Activated CD4-positive, alpha-beta T cell treated with anti-CD3 and anti-CD28 coated beads for 4 hours (primary cell): ENCODE measurements at places on chromosomes 1 and 21.

DNA sequence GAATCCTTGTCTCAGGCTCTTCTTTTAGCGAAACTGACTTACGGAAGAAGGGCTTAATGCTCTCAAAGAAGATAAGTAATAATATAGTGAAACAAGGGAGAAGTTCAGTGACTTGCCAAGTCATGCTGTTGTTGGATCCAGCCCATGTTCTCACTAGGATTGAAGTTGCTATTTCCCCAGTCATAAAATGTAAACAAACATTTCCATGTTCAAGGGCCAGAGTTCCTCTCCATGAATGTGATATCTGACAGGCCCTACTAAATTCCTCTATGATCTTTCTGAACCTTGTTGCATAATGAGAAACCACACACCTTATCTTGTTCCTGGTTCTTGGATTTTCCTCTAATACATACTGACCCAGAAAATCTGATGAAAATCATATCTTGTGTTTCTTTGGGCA, 876.5 kb upstream of the B3GALT2 start:
- DNase-seq, result no peak

DNA sequence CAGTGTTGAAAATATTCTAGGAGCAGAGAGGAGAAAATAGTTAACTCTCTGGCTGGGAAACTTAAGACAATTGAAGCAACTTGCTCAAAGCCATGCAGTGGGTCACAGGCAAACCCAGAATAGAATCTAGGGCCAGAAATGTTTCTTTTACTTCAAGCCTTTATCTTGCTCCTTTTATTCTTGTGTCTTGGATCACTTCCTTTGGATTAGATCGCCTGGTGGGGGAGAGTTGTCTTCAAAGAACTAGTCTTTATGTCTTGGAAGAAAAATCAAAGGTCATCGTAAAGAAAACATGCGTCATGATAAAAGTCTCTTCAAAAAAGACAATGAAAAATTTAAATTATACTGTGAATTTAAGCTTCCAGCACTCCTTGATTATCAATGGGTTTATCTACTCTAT, 493.6 kb upstream of the USP24 start:
- no peak for DNase-seq

DNA sequence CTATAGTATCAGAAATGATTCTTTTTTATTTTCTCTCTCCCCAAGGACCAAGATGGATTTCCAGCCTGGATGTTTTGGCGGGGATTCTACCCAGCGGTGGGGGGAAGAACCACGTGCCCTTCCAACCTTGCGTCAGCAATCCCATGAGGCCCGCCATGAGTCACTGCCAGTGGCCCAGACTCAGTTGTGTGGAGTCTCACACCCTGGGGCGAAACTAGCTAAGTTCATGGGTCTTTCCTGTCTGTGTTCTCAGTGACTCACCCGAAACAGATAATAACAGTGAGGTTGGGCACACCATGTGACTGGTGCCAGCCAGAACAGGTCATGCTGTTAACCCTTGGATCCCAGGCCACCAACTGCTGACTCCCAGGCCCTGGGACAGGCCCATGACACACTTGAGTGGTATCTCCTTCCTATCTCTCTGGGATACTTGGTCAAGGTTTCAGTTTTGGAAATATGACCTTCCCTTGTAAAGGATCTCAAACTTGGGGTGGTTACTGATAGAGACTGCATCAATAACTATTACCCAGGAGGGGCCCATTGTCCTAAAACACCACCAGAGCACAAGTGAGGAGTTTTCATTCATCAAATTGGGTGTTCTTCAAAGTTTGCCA, 98.0 kb upstream of the DUSP10 start:
- peak; percentile 55 for DNase-seq

DNA sequence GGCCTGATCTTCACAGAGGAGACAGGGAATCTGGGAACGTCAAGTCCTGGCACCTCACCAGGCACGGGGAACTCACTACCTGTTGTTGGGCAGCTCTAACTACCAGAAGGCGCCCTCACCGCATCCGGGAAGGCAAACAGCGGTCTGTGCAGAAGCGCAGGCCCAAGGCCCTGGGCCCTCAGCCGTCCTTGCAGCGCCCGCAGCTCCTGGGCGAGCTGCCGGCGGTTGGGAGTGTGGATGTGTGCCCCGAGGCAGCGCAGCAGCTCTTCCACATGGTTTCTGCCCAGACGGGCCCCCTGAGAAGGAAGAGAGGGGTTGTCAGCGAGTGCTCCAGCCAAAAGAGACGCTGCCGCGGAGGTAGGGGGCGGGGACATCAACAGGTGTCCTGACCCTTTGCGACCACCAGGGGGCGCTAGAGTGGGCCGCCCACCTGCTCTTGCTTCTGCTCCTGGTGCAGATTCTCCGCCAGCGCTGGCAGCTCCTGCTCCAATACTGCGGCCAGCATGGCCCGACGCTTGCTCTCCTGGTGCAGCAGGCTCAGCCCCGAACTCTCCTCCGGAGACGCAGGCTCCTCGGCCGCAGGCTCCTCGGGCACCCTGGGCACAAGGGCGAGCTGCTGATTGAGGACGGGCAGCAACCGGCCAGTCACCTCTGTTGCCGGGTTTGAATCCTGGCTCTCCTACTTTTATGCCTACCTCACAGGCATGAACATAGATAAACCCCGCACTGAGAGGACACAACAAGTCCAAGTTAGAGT, 9.3 kb downstream of the MAP3K6 start:
- peak; percentile 78 for DNase-seq

DNA sequence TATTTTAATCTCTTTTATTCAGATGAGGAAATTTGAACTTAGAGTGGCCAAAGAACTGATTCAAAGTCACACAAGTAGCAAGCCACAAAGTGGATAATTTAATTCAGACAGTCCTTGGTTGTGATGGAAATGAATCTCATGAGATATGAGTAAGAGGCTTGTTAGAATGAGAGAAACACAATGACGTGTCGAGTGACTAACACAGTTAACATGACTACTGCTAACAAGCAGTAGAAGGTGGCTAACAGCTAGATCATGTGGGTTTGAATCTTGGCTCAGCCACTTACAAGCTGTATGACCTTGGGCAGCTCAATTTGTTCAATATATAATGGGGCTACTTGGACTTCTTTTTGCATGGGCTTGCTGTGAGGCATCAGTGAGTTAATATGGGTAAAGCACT, 104.5 kb upstream of the LMO4 start:
- no peak for DNase-seq

DNA sequence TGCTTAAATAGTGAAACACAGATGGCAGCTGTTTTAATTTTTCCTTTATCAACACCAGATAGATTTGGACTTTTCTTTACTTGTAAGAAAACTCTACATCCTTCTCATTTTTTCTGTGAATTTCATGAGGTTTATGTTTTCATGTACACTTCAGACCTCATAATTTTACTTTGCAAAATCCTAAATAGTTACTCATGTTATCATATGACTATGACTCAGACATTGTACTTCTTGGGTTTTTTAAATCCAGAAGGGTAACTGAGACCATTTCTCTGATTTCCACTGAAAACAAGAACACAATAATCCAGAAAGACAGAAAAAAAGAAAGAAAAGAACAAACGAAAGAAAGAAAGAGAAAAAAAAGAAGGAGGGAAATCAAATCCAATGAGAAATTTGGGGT, 1021.6 kb downstream of the NCAM2 start:
- DNase-seq, result no peak

DNA sequence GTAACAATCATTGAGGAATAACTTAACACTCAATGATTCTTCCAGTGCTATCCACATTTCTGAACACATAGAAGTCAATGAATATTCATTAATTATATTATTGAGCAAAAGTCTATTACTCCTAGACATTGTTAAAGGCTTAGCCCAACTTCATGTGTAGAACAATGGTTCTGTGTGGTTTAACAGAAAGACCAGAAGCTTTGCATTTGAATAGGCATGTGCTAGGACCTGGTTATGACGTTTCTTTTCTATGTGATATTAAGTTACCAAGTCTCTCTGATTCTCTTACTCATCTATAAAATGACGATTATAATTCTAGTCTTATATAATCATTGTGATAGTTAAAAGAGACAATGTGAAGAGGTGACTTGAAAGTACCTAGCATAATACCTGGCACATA, 5.2 kb downstream of the NTMT2 start:
- DNase-seq, result no peak

GRCh38 chr1:168368131-168368530, 87.5 kb downstream of the TBX19 start:
- DNase-seq, result no peak

DNA sequence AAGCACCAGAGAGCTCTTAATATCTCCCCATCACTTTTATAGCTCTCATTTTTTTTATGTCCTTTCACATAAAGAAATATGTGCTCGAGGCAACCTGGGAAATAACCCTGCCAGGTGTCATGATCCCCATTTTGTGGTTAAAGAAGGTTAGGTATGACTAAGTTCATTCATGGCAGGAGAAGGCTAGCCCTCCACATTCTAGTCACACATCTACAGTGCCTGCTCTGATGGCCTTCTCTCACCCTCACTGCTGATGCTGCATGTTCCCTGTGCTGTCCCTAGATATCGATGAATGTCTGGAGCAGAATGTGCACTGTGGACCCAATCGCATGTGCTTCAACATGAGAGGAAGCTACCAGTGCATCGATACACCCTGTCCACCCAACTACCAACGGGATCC, 187.5 kb downstream of the TPR start:
- no peak for DNase-seq

DNA sequence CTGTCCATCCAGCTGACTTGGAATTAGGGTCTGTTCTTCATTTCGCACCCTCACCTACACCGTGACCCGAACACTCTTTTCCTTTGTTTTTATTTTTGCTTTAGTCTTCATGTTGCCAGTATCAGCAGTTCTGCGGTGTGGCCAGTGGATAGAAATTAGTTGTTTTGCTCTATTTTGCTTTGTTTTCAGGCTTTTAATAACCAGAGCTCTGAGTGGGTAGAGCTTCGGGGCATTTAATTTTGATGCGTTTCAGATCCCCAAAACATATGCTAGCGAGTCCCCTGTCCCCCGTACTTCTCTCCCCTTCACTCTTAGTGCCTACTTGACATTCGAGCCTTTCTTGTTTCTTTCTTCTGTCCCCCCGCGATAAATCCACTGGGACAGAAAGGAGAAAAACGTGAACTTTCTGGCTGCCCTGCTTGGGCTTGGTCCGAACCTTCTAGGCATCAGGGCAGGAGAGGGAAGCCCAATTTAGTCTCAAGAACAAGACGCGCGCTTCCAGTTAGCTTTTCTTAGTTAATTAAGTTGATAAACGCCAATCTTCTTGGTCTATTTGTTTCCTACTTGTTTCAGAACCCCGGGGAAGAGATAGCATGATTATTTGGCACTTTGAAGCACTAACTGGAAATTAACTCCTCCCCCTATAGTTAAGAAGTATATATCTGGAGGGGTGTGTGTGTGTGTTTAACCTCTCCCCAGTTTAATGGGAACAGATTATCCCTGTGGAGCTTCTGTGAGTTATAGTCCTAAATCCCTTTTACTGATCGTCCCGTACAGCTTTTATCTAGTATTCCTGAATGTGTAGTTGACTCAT, 839 bp downstream of the SWT1 start:
- DNase-seq, result no peak

DNA sequence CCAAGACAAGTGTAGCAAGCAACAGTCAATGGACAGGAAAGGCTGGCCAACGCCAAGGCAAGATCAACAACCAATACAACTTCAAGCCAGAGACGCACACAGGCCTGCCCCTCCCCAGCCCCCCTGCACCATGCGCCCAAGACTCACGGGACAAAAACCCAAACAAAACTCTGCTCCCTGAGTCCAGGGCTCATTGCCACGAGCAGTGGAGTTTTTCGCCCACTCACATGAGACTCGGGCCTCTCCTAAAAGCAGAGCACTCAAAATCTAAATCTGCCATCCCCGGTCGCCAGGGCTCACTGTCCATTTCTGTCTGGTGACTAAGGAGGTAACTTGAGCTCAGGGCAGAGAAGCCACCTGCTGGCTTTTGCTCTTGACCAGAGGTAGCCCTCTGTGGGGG, 174.8 kb downstream of the CLIC6 start:
- DNase-seq, result no peak

DNA sequence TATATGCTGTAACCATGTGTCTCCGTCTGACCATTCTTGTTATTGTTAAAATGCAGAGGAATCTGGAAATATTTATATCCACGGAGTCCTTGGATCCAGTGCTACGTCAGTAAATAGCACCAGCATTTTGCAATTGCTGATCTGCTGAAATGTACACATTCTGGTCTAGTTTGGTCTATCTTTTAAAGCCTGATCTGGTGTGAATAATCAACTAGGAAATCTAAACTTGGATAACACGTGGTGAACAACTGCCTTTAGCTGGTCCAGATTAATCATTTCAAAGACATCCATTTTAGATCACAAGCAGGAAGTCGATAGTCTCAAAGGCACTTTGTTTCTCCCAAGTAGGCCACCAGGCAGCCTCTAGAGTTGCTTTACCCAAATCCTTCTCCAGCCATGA, 32.6 kb downstream of the PDPN start:
- no peak for DNase-seq

GRCh38 chr1:213124590-213124989, 73.5 kb downstream of the RPS6KC1 start:
- no peak for DNase-seq

GRCh38 chr1:206694171-206695124, 9.7 kb downstream of the MAPKAPK2 start:
- DNase-seq, result no peak

GRCh38 chr1:218339267-218339831, 5.8 kb upstream of the TGFB2 start:
- no peak for DNase-seq

DNA sequence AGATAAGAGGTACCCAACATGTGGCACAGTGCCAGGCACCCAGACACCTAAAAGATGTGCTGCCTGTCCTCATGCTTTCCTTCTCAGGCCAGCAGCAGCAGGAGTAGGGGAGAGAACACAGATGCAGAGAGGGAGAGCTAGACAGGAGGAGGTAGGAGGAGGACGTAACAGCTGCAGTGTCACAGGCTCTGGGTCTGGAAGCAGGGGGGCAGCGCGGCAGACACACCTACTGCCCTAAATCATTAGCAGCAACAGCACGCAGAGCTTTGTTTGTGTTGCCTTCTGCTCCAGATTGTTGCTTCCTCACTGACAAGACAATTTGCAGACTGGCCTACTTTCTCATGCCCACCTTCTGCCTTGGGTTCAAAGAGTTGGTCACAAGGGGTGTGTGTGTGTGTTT, 196.7 kb upstream of the DAB1 start:
- no peak for DNase-seq
